ENCODE measurements at places on chromosomes 7 and 10.
A peak's percentile ranks its signal among the peaks of the same experiment; 100 is the strongest.

GRCh38 chr10:846126-846685 lies 85.3 kb downstream of the LARP4B start:
- DNase-seq = no peak

DNA sequence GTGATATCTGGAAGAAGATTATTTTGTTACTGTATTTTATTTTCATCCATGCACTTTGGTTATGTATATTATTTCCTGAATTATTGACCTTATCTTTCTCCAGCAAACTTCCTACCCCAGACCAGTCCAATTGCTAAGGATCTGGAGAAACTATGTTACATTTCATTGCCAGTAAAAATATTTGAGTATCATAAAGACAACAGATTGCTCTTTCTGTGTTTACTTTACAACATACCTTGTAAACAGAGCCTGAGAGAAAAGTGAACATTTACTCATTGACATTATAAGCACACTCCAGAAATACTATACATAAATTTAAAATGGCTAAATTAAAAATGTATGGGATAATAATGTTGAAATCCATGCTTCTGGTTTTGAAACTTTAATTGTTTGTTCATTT lies 186.2 kb upstream of the FAM3C start:
- DNase-seq = no peak

DNA sequence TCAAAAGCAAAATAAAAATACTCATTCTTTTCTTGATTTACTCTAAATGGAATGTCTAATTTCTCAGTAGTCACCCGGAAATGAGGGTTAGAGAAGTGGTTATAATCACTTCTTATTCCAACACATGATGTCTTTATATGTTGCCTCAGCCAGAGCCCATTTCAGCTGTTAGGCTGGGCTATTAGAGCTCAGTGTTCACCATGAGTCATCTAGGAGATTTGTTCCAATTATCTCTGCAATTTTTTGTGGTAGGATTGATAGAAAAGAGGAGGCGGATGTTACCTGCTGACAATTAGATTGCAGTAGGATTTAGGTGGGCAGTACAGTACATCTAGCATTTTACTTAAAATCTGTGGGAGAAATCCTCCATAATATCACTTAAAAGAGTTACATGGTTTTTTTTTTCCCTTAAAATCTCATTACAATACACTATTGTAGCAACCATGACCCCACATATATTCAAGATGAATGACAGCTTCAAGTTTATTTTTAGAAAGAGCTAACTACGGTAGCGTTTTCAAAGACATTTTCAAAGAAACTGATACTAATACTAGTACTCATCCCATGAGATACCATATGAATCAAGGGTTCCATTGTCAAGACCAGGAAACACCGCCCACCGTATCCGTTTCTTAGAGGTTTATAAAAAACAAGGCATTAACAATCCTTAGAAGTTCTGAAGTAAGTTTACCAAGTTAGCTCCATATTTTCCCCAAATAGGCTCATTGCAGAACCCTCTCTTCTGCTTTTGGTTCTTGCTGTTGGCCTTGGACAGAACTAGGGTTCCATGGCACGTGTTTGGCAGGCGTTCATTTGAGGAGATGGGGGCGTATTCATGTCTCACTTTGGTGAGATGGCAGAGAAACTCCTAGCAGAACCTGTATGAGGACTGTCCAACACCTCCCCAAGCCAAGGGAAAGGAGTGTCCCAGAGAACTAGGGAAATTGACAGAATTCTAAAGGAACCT lies 10.4 kb downstream of the CPA2 start:
- peak; percentile 65 for DNase-seq

- no peak for DNase-seq
These were observed 16.2 kb downstream of the PKD1L1 start for GRCh38 chr7:47932016-47932415.

DNA sequence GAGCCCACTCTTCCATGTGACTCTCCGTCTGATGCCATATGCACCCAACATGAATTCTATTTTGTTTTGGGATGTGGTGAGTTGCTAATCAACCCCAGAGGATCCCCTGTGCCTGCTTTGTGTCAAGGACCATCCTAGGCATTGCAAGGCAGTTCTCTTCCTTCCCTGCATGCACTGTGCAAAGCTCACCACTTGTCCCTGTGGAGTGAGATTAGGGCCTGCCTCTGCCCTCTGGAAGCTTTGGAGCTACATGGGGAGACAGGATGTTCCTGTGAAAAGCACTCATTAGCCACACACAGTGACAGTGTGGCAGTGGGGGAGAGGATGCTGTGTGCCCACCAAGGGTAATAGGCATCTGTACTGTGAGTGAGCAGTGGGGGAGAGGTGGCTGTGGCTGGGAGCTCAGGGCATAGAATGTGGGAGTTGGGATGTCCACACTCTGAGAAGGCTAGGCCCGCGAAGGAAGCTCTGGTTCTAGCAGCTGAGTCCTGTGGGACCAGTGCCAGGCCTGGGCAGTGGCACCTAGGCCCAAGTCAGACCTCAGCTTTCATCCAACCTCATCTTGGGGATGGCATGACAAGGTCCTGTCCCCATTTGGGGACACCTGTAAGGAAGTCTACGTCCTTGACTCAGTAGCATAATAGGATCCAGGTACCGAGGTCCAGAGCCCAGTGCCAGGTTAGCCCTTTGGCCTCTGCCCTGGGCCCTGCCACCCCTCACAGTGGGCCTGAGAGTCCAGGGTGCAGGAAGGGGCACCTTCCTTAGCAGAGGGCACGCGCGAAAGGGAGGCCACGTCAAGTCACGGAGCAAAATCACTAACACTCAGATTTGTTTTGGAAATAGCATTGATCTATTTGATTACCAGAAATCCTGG lies 6.6 kb downstream of the ADRA2A start:
- no peak for DNase-seq

GRCh38 chr7:143227806-143228205 lies 6.0 kb downstream of the TAS2R40 start:
- DNase-seq = no peak

DNA sequence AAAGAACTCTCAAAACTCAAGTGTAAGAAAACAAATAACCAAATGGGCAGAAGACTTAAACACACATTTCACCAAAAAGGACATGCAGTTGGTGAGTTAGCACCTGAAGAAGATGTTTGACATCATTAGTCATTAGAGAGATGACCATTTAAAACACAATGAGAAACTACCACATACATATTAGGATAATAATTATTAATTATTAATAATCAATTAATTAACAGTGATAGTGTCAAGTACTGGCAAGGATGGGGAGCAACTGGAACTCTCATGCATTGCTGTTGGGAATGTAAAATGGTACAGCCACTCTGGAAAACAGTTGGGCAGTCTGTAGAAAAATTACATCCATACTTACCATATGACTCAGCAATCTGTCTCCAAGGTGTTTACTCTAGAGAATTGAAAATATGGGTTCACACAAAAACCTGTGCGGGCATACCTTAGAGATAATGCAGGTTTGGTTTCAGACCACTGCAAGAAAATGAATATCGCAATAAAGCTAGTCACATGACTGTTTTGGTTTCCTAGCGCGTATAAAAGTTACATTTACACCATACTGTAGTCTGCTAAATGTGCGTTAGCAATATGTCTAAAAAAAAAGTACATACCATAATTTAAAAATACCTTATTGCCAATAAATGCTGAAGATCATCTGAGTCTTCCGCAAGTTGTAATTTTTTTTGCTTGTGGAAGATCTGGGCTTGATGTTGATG lies 30.3 kb downstream of the ARID5B start:
- DNase-seq = peak; percentile 40

DNA sequence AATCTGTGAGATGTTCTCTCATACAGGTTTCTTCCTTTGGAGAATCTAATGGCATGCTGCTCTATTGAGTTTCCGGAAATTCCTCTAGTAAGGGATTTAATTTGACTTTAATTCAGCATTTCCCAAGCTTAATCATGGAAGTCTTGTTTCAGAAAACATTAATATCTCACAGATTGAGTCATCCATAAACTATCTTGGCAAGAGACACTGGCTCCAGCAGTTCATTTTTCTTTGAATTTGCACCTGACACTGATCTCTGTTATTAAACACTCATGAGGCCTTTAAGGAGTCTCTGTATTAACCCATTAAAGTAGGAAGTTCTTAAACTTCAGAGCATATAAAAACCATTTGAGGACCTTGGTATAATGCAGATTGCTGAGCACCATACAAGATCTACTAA lies 3.6 kb upstream of the ITGB8 start:
- no peak for DNase-seq

DNA sequence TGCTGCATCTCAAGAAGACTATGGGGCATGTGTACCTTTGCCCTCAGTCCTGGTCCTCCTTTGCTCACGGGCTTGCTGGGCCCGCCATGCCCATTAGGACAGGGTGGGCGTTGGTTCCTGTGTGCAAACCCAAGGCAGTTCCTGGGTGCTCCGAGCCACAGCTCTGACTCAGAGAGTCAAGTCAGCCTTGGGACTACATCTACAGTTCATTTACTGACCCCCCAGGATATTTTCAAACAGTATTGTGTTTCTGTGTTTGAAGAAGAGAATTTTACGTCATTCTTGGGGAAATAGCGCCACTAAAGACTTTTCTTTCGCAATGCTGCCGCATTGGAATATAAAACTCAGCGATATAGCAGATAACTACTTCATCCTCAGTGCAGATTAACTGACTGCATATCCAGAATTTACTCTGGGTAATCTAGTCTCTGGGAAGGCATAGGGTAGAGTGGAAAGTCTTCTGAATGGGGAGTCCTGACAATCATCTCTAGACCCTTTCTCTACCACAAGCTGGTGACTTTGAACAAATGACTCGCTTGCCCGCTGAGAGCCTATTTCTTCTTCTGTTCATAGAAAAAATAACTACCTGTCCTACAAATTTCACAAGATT lies 638.9 kb upstream of the FZD8 start:
- DNase-seq = no peak

- no peak for DNase-seq
These were observed 95.2 kb upstream of the FAM133B start for GRCh38 chr7:92685136-92686042.

- no peak for DNase-seq
These were observed 1.2 kb downstream of the EPO start for GRCh38 chr7:100721505-100721812.

DNA sequence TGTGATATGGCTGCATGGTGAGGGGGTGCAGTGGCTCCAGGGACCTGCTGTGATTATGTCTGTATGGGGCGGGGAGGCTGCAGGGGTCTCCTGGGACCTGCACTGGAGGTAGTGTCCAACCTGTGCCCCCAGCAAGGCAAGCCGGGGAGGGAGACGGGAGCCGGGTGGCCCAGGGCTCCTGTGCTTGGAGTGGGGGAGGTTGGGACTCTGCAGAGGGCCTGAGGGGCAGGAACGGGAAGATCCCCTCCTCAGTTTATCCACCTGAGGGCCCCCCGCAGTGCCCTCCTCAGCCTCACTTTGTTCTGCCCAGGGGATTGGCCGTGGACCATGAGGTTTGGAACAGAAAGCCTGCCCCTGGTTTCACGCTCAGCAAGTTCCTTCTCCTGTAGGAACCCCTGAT lies 22.8 kb upstream of the PWWP2B start:
- DNase-seq = no peak

DNA sequence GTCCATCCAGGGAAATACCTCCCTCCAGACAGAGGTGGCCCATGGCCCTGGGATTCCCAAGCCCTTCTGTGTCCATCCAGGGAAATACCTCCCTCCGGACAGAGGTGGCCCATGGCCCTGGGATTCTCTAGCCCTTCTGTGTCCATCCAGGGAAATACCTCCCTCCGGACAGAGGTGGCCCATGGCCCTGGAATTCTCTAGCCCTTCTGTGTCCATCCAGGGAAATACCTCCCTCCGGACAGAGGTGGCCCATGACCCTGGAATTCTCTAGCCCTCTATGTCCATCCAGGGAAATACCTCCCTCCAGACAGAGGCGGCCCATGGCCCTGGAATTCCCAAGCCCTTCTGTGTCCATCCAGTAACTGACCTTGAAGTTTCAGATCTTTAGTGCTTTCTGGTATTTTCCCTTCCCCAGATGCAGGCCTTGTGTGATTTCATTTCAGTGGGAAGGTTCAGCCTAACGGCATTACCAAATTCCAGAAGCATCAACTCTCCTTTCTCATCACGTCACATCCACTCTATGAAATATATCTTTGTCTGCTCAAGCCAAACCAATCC lies 28.8 kb upstream of the DIP2C start:
- no peak for DNase-seq
